IMR-90 (cell line): ENCODE measurements at places on chromosomes 1 and 21.

- peak; percentile 27 for DNase-seq
Measured at GRCh38 chr1:66642992-66643391, 109.0 kb downstream of the SGIP1 start.

- DNase-seq: peak; percentile 46
Measured at GRCh38 chr1:196324345-196324744, 283.9 kb downstream of the KCNT2 start.

- no peak for DNase-seq
Measured at GRCh38 chr21:17479606-17480005, 33.2 kb upstream of the CXADR start.

- DNase-seq: no peak
Measured at GRCh38 chr1:108701176-108701849, 9.2 kb downstream of the PRPF38B start.
